SHP77 (cell line): ENCODE measurements at places on chromosomes 4 and X.

DNA sequence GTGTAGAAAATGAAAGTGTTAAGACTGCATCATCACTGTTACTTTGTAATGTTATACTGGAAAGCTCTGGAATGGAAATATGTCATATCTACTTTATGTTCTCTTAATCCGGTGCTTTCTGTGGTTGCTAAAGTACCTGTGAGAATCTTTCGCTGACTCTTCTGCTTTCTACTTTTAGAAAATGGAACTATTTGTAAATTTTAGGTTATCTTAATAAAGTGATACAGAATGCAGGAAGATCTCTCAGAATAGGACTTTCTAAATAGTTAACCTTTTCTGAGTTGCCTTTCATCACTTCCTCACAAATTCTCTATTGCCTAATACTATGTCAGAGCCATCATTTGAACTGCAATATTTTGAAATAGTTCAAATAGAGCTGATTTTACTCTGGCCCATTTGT is 69.3 kb downstream of the BMP2K start:
- no peak for DNase-seq

GRCh38 chr4:123405267-123405865 is 8.8 kb downstream of the SPRY1 start:
- no peak for DNase-seq

DNA sequence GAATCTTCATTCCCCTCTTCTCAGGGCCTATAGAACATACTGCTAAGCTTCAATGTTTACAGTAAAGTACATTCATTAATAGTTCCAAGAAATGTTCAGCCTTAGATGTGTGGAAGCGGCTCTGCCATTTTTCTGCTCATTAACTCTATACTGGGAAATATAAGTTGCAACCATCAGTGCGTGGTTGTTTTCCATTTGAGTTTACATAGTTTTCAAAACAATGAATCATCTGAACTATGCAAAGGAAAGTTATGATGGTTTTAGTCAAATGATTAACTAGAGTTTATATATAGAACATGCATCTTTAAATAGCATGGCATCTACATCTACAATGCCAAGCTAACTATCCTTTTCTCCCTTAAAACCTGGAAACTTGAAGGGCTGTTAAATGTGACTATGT is 29.6 kb downstream of the LEF1 start:
- no peak for DNase-seq

GRCh38 chrX:149205937-149206336 is 299.2 kb downstream of the IDS start:
- no peak for DNase-seq

GRCh38 chrX:13200398-13200797 is 119.5 kb downstream of the ATXN3L start:
- no peak for DNase-seq

- no peak for DNase-seq
These were observed 60.8 kb upstream of the DHX15 start for GRCh38 chr4:24644983-24645764.

DNA sequence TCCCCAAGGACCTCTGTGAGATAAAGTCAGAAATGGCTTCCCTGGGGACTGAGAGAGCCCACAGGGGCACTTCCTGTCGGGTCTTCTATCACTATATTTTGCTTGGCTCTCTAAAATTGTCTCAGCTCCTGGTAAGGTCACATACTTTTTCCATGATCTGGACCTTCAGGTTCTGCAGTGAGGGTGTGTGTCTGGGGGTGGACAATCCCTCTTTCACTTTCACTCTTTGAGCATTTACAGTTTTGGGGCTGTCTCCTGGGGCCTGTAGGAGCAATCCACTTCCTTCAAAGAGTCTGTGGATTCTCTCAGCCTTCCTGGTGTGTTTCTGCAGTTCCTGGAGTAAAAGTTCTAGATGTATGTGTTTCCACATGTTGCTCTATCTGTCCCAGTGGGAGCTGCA is 335.7 kb downstream of the FSTL5 start:
- no peak for DNase-seq

DNA sequence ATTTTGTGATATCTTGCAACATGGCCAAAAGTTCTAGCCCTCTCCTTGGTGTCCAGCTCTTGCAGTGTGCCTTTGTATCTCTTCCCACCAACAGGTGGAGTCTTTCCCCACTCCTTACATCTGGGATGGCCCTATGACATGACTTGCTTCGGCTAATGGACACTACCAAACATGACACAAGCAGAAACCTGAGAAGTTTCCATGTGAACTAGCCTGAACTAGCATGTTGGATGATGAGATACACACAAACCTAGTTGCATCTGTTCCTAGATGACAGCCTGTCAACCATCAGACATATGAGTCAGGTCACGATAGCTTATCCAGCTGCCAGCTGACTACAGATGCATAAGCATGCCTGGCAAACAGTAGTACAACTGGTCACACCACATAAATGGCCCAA is 207.5 kb upstream of the FTHL17 start:
- DNase-seq: peak; percentile 17

- DNase-seq: no peak
These were observed 272.5 kb downstream of the DCTD start for GRCh38 chr4:182644683-182645050.

DNA sequence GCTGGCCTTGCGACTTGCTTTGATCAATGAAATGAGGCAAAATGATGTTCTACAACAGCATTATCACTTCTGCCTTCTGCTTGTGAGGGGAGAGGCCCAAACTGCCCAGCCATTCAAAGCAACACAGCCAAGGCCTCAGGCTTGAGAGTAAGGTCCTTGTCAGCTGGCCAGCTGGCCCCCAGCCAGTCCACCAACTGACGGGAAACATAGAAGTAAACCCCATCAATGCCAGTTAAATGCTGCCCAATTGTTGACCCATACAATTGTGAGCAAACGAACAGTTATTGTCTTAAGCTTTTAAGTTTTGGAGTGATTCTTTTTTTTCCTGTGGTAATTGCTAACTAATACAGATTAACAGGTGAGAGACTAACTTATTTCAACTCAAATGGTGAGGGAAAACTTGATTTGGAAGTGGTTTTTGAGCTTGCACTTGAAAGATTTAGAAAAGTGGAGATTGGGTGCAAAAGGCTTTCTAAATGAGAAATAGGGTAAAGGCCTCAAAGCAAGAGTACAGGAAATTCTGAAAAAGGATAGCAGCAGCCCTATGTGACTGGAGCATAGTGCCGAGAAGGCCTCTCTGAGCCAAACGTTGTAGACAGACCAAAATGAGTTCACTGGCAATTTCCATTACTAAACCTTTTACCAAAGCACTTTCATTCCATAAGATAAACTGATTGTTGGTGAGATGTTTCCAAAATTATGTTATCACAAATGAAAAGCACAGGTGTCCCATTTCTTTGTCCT is 66.9 kb downstream of the ARHGEF38 start:
- peak; percentile 70 for DNase-seq

GRCh38 chrX:48578661-48579128 is 4.4 kb downstream of the RBM3 start:
- no peak for DNase-seq

DNA sequence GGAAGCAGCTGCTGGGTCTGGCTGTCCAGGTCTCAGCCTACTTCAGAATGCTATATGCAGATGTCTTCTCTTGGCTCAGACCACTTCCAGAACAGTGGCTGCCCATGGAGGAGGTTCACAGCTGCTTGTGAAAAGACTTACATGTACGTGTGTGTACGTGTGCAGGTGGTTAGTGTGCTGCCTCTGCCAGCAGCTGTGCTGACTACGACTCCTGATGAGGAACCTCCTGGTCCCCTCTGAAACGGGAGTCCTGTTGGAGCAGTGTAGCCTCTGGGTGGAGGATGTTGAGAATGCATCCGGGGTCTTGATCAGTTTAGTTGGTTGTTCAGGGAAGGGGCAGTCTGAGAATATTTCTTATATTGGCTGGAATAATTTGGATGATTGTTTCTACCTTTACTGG is 155.9 kb upstream of the WDR1 start:
- DNase-seq: no peak

- DNase-seq: no peak
These were observed 41.3 kb upstream of the ASMTL start for GRCh38 chrX:1493877-1494510.

DNA sequence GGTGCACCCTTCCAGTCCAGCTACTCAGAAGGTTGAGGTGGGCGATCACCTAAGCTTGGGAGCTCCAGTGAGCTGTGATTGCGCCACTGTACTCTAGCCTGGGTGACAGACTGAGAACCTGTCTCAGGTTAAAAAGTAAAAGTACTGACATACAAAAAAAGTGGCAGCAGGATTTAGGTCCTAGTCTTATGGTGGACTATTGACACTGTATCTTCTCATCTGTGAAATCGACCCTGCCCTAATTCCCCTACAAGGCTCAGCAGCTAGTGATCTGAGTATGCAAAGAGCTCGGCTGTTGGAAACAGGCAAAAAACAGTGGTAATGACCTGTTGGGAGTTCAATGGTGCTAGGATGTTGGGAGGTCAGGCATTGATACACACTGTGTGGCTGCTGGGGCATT is 57.0 kb downstream of the LEF1 start:
- DNase-seq: no peak

GRCh38 chr4:61401771-61402170 is 201.6 kb downstream of the ADGRL3 start:
- peak; percentile 30 for DNase-seq

DNA sequence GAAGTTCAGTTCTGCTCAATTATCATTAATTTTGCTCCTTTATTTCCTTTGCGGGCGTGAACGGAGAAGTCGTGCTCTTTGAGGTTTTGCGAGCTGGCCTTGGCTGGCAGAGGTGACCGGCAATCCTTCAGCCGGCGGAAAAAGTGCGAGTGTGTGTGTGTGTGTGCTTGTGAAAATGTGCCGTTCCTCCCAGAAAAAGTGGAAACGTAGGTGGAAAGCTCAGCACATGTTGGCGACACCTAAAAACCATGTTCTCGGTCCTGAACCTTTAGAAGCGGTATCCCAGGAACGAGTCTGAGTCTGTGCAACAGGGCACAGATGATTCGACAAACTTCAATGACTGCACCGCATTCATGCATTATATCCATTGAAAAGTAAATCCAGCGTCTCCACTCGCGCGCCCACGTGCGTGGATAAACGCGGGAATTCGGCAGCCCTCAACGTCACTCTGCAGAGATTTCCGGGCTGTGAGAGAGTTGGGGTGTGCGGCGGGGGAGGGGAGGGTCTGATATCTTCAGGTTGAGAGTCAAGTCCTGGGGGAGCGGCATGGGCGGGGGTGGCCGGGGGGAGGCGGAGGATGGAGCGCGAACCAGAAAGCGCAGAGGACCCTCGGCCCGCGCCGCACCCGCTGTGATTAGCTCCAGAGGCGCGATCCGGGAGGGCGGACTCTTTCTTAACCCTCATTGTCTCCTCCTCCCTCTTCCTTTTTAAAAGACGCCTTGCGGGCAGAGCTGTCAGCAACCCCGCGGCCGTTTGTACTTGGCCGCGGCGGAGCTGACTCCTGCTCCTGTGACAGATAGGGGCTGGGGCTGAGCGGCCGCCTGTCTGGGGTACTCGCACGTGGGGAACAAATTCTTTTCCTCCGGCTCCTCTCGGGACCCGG is at the start of gene SHISA3:
Gene SHISA3 (plus strand): TSS at position 737 of the 883 bp plus-strand sequence. CDS start 569 bp downstream, outside the sequence.
- DNase-seq: no peak

DNA sequence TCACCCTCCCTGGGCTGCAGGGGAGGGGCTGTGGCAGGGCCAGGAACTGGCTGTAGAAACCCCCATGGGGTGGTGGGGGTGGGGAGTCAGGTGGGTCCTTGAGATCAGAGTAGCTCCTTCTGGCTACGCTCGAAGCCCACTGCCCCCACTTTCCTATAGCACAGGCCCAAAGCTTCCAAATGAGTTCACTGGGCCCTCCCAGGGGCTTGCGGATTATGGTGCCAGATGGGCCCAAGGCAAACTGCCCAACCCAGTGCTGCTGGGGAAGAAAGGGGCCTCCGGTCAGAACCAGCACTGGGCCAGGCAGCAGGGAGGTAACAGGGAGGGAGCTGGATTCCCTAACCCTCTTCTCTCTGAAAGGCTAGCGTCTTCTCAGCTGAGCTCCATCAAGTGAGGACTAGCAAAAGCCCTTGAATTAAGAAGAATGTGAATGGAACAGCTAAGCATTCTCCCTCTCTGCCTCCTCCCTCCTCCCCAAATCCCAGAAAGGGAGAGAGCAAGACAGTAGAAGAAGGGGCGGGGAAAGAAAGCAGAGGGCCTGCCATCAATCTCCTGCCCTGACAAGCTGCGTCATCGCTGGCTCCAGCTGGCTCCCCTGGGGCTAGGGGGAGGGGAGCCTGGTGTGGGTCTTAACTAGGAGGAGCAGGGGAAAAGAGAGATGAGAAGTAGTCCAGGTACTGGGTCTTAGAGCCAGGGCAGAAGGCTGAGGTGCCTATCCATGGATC is 34.7 kb downstream of the FRMPD3 start:
- DNase-seq: peak; percentile 31

- DNase-seq: no peak
These were observed 137.3 kb upstream of the PDLIM3 start for GRCh38 chr4:185672618-185673017.

- no peak for DNase-seq
These were observed 753.5 kb upstream of the PCDH10 start for GRCh38 chr4:132395561-132395960.

DNA sequence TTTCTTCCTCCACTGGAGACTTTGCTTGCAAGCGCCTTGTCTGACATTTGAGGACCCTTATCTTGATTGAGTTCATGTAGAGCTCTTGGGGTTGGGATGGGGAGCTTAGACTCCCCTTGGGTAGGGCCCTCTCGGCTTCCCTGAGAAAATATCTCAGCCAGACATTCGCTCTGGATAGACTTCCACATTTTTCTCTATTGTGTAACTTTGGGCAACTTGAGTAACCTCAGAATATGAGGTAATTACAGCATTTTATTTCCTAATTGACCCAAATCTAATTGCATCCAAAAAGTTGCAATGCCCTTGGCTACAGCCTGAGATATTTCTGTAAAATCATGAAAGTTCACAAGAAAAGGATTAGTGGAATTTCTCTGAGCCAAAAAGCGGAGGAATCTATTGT is 102.8 kb upstream of the MXRA5 start:
- no peak for DNase-seq

GRCh38 chr4:20251031-20251795 is 492 bp upstream of the SLIT2 start:
- DNase-seq: no peak

- DNase-seq: no peak
These were observed 257.7 kb downstream of the PRDM5 start for GRCh38 chr4:120664851-120665250.

DNA sequence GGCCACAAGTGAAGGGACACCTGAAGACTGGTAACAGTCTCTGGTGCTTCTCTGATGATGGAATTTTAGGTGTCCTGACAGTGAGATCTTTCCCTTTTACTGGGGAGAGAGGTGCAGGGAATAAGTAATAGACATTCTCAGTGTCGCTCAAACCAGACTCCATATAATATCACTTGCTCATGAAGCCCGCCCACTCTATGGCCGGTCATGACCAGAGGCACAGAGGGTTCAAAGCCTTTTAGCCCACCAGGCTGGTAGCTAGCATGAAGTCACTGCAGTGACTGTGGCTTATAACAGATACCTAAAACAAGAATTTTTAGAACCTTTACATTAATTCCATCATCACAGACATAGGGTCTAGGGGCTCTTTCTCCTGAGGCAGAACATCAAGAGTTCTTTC is 2.9 kb downstream of the CD40LG start:
- DNase-seq: no peak

DNA sequence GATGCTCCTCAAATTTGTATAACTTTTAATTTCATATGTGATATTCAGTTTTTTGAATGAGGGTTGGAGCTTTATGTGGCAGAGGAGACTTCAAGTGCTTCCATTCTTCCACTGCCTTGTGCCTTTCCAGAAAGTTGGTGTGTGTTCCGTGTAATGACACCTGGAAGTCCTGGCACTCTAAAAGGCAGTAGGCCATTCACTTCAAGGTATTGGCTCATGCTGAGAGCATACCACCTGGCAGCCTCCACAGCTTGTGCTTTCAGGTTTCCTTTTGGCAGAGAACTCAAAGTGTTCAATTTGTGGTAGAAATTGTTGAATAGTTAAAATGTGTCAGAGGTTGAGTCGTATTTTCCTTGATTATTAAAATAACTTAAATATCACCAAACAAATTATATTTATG is 49.6 kb downstream of the GRIA2 start:
- no peak for DNase-seq
